ENCODE measurements at places on chromosomes 11 and 22. TPM values are rescaled to one million over a fixed set of nuclear protein-coding genes. Genes with fewer than 3 reads are reported as not detected.

The SPCS2 gene
- total RNA-seq: 15.4 TPM

The CDHR5 gene
- total RNA-seq: not detected

The CHRDL2 gene
- total RNA-seq: not detected

GRCh38 chr11:62843466-62843865 is 4.1 kb upstream of the WDR74 start:
- peak; percentile 46 for DNase-seq

The ANGPTL5 gene
- total RNA-seq: not detected

The CCDC116 gene
- total RNA-seq: not detected

GRCh38 chr11:118909619-118910308 is 16.0 kb downstream of the BCL9L start:
- DNase-seq: no peak

DNA sequence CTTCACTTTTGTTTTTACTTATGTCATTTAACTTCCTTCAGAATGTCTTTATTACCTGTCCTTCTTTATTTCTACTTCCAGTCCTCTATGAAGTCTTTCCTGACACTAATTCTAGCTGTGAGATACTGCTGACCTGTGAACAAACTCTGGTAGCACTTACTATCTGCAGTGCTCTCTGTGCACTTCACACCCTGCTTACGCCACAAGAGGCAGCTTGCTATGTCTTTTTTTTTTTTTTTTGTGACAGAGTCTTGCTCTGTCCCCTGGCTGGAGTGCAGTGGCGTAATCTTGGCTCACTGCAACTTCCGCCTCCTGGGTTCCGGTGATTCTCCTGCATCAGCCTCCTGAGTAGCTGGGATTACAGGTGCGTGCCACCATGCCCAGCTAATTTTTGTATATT is 10.7 kb downstream of the STIM1 start:
- DNase-seq: no peak

DNA sequence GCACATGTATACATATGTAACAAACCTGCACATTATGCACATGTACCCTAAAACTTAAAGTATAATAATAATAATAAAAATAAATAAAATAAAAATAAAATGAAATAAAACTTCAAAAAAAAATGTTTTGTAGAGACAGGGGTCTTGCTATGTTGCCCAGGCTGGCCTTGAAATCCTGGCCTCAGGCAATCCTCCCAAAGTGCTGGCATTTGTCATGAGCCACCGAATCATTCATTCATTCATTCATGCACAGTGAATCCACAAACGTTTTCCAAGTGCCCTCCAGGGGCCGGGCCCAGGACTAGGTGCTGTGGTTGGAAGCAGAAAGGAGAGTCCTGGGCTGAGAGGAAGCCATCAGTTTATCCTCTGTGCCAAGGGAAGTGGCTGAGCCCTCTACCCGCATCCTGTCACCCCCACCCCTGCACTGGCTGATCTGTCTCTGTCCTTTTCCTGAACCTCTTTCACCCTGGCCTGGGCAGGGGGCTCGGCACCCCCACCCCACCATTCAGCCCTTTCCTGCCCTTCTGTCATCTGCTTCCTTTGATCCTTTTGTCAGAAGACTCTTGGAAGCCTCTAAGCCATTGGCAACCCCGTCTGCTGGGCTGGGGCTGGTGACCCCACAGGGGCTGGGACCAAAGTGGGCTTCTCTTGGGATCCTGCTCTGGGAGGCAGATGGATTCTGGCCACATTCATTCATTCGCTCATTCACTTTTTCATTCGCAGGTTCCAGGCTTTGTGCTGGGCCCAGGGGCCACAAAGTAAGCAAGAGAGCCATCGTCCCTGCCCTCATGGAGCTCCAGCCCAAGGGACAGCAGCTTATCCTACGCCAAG is 84.3 kb downstream of the IGLL1 start:
- no peak for DNase-seq

GRCh38 chr22:44459551-44459950 is 38.5 kb downstream of the RTL6 start:
- DNase-seq: no peak

- peak; percentile 86 for DNase-seq
These were observed 26.4 kb downstream of the LRFN4 start for GRCh38 chr11:66883016-66883965.

GRCh38 chr11:119144825-119145486 is 3.9 kb upstream of the ABCG4 start:
- peak; percentile 68 for DNase-seq

DNA sequence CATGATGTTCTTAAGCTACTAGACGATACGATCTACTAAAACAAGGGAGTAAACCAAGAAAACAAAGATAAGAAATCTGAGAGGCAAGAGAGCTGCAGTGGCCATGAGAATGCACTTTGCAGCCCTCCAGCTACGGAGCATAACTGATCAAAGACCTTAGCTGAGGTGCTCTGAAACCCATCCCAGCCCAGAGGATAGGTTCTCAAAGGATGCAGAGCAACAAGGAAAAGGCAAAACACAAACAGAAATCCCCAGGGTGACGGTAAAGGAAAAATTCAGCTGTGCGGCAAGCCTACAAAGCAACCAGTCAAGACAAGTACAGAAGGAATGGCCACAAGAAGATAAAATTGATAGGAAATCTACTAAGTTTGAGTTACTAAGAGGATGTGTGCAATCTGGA is 32.5 kb upstream of the CFAP300 start:
- no peak for DNase-seq

- DNase-seq: no peak
These were observed 156.5 kb downstream of the RRAS2 start for GRCh38 chr11:14202251-14203196.

GRCh38 chr11:15981292-15981691 is 375.1 kb downstream of the SOX6 start:
- no peak for DNase-seq

DNA sequence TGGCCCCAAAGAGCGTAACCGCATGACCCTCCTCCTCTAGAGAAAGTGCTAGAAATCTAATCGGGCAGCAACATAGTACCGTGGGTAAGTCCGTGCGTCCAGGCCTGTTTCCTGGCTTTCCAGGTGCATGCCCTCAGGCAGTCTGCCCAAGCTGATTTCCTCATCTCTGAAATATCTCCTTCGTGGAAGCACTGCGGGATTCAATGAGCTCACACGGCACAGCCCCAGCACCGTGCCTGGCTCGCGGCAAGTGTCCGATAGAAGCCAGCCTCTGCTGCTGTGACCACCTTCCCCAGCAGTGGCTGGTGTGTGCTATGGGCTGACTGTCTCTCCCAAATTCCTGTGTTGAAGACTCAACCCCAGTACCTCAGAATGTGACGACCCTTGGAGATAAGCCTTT is 20.7 kb downstream of the RPUSD4 start:
- no peak for DNase-seq

GRCh38 chr11:47071791-47072261 is 104.9 kb downstream of the ARFGAP2 start:
- no peak for DNase-seq

DNA sequence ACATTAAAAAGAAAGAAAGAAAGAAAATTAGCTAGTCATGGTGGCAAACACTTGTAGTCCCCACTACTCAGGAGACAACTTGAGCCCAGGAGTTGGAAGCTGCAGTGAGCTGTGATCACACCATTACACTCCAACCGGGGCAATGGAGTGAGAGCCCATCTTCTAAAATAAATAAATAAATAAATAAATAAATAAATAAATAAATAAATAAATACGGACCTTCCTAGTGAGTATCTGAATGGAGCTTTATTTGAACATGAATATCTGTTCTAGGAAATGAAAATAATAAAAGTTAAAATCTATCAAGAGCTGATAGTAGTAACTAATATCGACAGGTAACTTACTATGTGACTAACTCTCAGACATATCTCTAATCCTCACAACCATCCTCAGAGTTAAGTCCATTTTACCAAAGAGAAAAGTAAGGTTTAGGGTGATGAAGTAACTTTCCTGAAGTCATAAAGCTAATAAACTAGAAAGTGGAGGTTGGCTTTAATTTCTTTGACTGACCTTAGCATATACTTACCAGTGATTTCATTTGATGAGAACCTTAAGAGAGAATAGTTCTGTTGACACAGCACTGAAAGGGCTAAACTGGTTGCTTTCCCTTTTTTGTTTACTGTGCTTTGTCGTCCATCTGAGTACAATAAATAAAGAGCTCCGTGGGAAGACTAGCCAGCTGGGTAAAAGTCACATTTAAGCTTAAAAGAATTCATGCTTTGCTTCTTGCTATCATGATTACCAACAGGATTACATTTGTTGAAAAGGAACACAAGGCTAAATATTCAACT is 22.4 kb downstream of the ENTHD1 start:
- no peak for DNase-seq

- peak; percentile 13 for DNase-seq
These were observed 108.5 kb downstream of the PHF21B start for GRCh38 chr22:44901301-44901700.

DNA sequence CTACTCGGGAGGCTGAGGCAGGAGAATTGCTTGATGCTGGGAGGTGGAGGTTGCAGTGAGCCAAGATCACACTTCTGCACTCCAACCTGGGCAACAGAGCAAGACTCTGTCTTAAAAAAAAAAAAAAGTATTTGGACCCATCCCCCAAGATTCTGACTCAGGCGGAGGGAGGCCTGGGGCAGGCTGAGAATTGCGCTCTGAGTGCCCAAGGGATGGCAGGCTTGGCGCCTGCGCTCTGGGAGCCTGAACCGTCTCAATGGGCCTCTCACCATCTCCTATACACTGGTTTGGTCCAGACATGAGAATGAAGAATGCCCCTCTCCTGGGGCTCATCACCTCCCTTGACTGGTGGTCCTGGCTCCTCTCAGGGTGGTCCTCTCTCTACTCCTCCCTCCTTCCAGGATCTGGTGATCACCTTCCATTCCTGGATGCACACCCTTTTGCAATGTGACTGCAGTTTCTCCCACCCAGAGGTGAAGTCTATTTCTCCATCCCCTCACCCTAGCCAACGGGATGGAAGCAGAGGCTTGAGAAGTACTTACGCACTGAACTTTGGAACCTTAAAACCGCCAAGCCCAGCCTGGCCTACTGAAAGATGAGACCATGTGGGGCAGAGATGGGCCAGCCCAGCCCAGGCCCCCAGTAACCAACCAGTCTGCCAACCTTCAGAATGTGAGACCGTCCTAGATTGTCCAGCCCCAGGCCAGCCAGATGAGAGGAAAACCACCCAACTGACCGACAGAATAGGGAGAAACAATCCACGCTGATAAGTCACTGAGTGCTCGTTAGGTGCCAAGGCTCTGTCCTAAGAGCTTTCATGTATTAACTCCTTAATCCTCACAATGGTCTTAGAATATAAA is 4.9 kb downstream of the POLR3H start:
- no peak for DNase-seq

The OR2D2 gene
- 0.28 TPM for total RNA-seq

DNA sequence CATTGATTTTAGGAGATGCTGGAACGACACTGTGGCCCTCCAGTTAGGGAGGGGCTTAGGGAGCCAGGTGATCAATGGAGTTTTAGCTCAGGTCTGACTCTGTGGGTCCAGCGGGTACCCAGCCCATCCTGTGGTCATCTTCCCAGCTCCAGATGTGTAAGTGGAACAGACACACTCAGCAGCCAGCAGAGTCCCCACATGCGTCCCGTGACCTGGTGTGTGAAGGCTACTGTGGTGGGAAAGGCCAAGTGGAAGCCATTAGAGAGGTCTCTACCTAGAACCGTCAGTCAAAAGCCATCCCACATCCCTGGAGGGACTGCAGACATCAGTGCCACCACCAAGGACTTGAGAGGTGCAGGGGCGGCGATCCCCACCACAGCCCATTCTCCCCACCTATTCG is 19.9 kb upstream of the CD81 start:
- DNase-seq: no peak

- DNase-seq: no peak
These were observed 16.4 kb downstream of the RPL27A start for GRCh38 chr11:8698917-8699441.

The MS4A12 gene
- not detected for total RNA-seq

The ANO9 gene
- total RNA-seq: not detected

- DNase-seq: no peak
These were observed 20.1 kb downstream of the OOSP3 start for GRCh38 chr11:59898650-59899049.

The SLC17A6 gene
- total RNA-seq: not detected

- DNase-seq: peak; percentile 85
These were observed 194.0 kb downstream of the LARGE1 start for GRCh38 chr22:33726294-33726734.

DNA sequence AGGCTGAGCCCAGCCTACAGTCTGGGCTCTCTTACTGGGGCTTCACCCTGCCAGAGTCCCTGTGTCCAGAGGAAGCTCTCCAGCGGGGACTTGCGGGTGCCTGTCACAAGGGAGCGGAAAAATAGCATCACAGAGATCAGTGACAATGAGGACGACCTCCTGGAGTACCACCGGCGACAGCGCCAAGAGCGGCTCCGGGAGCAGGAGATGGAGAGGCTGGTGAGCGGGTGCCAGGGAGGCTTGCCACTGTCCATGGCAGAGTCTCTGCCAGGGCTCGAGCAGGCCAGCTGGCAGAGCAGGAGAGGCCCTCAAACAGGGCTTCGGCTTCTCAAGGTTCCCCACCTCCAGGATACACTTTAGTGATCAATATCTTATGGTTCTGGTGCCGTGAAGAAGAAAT is 21.0 kb downstream of the PHLDB1 start:
- DNase-seq: no peak

The C11orf86 gene
- not detected for total RNA-seq

- no peak for DNase-seq
These were observed 33.0 kb downstream of the MMP20 start for GRCh38 chr11:102592131-102592530.

The RASSF10 gene
- total RNA-seq: not detected

The NRXN2 gene
- 0.18 TPM for total RNA-seq

- DNase-seq: no peak
These were observed 31.6 kb upstream of the SHANK2 start for GRCh38 chr11:71283971-71284441.

- no peak for DNase-seq
These were observed 238.7 kb downstream of the FAM181B start for GRCh38 chr11:82494988-82495432.

GRCh38 chr11:47483457-47483856 is 34.5 kb upstream of the RAPSN start:
- DNase-seq: no peak

DNA sequence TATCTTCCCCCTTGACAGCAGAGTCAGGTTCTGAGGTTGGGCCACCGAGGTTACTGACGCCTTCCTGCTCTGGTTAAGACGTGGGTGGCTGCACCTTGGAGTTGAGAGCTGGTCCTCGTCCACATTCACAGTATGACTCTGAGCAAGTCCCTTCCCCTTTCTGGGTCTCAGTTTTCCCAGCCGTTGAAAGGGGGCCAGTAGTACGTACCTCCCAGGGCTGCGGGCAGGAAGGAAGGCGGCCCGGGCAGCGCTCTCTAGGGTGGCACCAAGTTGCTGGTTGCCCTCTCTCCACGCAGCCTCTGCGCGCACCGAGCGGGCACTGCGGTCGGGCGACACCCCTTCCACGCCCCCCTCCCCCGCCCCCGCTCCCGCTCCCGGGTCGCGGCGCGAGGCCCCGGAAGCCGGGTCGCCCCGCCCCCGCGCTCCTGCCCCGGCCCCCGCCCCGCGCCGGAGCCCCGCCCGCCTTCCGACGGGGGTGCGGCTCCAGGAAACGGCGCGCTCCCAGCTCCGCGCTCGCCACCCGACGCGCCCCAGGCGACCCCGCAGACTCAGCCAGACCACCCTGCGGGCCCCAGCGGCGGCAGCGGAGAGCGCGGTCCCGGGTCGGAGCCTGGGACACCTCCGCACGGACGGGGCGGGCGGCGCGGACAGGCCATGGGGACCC is at the start of gene EHBP1L1:
Gene EHBP1L1, plus strand, starts transcription at position 486 of the 664 bp plus-strand sequence. CDS start 250 bp downstream, outside the sequence.
- peak; percentile 28 for DNase-seq
